DMS153 (cell line): ENCODE measurements at places on chromosomes 1 and 21.

- no peak for DNase-seq
These were observed 20.9 kb upstream of the RGL1 start for GRCh38 chr1:183783767-183784637.

- no peak for DNase-seq
These were observed 25.9 kb downstream of the KIRREL1 start for GRCh38 chr1:158019171-158019868.

- DNase-seq, result peak; percentile 72
These were observed 8.0 kb upstream of the MAN1C1 start for GRCh38 chr1:25608488-25609178.

DNA sequence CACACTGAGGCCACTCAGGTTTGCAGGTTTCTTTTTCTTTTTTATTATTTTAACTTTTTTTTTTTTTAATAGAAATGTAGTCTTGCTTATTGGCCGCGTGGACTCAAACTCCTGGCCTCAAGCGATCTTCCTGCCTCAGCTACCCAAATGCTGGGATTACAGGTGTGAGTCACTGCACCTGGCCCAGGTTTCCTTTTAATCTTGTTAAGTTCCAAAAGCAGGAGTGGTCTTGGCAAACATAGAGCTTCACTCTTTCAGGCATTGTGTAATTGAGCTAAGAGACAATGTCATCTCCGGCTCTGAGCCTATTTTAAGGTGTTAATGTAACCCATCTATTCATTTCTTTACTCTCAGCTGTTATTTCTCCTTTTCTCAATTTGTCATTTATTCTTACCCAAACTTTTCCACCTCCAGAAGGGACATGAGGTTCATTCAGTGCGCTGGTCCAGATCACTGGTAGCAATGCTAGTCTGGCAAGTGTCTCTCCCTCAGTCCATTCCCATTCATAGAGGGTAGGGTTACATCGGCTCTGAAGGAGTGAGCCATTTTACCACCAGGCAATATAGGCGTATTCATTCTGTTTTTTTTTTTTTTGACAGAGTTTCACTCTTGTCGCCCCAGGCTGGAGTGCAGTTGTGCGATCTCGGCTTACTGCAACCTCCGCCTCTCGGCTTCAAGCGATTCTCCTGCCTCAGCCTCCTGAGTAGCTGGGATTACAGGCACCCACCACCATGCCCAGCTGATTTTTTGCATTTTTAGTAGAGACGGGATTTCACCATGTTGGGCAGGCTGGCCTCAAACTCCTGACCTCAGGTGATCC, 11.3 kb upstream of the MFSD2A start:
- DNase-seq, result no peak

DNA sequence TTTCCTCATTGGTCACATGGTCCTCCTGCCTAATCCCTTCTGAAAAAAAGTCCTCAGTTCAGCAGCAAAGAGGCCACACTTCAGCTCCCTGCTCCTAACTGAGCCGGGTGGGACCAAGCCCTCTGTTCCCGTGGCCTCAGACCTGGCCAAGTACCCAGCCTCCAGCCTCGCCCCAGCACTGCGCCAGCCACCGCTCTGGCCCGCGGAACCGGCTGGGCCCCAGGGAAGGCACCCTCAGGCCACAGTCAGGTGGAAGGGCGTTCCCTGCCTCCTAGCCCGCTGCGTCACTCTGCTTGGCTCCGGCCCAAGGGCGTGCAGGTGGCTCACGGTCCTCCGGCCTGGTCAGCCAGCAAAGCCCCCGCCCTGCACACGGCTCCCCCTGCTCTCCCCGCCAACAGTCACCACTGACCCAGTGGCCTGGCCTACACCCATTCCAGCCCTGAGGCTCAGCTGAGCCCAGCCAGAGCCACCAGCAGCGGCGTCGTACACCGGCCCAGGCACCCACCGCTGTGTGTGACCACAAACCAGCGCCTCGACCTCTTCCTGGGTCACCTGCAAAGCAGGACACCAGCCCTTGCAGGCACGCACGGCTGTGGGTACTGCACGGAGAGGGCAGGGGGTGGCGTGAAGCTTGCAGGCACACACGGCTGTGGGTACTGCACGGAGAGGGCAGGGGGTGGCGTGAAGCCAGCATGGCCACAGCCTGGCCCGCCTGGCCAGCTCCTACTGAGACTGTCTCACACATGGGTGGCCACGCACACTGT, 19.4 kb downstream of the NADK start:
- DNase-seq, result peak; percentile 74
